ENCODE measurements at places on chromosomes 13 and 19.
A peak's percentile ranks its signal among the peaks of the same experiment; 100 is the strongest.

GRCh38 chr13:94063848-94064247 is 415.6 kb downstream of the DCT start:
- DNase-seq, result no peak

GRCh38 chr19:13055213-13056051 is 47.2 kb downstream of the LYL1 start:
- DNase-seq, result peak; percentile 69

DNA sequence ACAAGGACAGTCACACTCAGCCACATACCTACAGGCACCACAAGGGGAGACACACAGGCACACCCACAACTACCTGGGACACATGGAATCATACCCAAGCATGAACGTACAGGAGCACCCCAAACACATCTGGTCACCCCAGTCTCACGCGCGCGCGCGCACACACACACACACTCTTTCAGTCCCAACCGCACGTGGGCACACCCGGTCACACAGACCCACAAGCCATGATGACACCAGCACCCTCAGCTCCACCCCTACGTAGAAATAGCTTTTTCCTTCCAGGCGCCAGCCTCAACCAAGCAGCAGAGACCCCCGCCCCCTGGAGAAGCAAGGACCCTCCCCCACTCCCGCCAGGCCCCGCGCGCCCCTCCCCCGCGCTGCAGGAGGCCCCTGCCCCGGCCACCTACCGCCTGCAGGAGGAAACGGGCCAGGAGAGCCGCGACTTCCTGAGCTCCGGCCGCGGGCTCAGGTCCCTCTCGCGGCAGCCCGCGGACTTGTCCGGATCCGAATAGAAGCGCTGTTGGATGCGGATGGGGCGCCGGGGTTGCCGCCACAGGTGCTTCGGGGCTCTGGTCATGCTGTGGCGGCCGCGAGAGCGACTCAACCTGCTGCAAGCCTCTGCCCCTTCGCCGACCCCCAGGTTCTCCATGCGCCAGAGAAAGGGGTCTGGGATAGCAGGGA is 6.4 kb upstream of the PDE4C start:
- peak; percentile 33 for DNase-seq

DNA sequence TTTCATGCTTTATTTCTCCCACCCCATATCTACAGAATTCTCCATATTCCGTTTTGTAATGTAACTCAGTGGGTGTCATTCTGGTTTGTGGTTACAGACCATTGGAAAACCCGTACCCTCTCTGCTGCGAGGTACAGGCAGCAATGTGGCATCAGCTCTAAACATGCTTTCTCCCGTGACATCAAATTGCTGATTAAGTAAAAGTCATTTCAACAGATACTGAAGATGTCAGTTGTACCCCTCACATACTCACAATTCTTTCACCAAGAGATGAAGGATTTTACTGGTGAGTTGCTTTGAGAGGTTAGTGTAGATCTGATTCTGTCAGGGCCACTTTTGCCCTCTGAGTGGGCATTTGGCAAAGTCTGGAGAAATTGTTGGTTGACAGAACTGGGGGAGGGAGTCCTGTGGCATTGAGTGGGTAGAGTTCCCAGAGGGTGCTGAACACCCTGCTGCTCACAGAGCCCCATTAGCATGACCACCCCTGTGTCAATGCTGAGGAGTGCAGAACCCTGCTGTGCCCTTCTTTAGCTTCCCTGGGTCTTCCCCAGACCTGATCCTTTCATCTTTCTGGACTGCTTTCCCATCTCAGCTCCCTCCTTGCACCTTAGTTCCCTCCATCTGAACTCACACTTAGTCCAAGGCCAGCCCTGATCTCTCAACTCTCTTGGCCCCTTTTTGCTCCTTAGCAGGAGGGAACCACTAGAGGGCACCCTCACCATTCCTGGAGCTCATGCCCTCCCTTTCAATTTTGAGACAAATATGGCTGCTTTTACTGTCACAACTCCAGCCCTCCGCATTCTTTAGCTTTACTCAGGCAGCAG is 39.9 kb upstream of the CEACAM8 start:
- DNase-seq, result peak; percentile 37

DNA sequence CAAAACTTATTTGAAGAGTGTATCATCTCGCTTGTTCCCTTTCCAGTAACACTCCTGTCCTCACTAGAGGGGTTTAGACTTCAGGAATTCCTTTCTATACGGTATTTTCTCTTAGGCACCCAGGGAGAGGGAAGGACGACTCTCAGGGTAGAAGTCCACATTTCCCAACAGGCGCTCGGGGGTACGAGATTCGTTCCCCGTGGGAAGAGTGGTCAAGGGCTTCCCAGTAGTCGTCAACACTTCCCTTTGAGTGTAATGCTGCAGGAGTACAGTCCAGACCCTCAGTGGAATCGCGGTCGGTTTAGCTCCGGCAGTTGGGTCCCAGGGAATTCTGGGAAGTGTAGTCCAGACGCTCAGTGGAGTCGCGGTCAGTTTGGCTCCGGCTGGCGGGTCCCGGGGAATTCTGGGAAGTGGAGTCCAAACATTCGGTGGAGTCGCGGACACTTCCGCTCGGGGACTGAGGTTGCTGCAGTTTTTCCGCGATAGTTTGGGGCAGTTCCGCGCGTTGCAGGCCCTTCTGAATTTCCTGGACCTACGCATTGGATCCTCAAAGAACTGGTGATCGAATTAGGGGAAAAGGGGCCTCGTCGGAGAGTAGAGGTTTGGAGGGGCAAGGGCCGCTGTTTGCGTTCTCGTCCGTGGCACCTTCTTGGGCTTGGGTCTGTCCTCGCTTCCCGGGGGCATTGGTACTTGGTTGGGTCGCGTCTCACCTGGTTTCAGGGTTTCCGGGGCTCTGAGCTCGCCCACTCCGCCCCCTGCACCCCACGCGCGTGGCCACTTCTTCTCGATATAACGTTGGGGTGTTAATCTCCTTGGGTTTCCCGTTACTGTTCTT is at the start of gene ZNF224:
ZNF224 (plus strand) TSS at position 431 of the 835 bp plus-strand sequence. CDS start 3,513 bp downstream, outside the sequence.
- DNase-seq, result peak; percentile 90

- DNase-seq, result no peak
These were observed 36.5 kb downstream of the COL4A1 start for GRCh38 chr13:110270507-110270906.

DNA sequence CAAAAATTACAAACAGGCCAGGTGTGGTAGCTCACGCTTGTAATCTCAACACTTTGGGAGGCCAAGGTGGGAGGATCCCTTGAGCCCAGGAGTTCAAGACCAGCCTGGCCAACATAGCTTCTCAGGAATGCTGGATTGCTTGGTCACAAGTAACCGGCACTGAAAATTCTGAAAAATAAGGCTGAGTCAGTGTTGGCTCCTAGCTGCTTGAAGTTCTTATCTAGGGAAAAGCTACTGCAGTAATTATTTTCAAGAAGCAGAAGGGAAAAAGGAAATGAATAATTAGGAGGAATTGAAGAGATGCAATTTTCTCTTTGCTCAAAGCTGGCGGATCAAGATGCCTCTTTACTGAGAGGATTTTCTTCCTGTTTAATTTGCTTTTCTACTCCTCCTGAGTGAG is 75.0 kb upstream of the GTF3A start:
- DNase-seq, result no peak

DNA sequence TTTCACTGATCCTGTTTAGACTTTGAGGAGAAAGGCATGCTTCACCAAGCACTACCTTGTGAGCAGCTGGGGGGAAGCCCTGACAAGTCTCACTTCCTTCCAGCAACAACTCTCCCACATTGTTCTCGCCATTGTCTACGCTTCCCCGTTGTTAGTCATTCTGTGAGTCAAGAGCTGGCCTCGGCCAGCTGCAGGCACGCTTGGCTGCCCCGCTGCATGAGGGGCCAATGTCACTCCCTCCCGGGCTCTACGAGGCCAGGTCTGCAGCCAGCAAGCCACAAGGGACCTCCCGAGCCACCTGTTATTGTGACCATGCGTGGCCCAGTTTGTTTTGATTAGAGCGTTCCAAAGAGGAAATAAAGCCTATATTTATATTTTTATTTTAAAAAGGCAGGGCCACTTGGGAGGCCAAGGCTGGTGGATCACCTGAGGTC is 220.9 kb downstream of the FOXO1 start:
- DNase-seq, result peak; percentile 88
